GM23338 (cell line): ENCODE measurements at places on chromosomes 4 and X. TPM values are rescaled to one million over a fixed set of nuclear protein-coding genes. Genes with fewer than 3 reads are reported as not detected.
A peak's percentile ranks its signal among the peaks of the same experiment; 100 is the strongest.

DNA sequence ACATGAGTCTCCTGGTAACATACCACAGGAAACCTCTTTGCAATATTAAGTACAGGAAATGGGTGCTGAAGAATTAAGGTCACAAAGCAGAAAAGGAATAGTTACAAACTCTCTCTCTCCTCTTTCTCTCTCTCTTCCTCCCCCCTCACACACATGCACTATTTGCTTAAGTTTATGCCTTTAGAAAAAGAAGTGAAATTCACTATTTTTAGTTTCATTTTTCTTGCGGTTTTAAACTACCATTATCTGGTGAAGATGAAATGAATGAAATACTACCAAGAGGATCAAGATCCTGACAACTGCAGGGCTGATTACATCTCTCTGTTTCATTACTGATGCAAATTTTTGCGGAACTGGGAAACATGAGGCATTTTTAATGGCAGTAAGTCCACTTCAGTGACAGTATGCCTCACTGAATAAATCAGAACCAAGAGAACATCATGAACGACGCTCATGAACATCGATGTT lies 64.3 kb upstream of the FTHL17 start:
- H3K4me1 ChIP-seq, result peaks cover 13% of the 10 kb centered on the region
- no peaks in the 10 kb centered on the region for H3K36me3 ChIP-seq
- H3K27ac ChIP-seq, result peak overlapping the region; percentile 28; the same call in 1 of the 2 replicates
- DNase-seq, result no peak
- no peak overlapping the region for H3K4me3 ChIP-seq
- H3K27me3 ChIP-seq, result no peaks in the 10 kb centered on the region

DNA sequence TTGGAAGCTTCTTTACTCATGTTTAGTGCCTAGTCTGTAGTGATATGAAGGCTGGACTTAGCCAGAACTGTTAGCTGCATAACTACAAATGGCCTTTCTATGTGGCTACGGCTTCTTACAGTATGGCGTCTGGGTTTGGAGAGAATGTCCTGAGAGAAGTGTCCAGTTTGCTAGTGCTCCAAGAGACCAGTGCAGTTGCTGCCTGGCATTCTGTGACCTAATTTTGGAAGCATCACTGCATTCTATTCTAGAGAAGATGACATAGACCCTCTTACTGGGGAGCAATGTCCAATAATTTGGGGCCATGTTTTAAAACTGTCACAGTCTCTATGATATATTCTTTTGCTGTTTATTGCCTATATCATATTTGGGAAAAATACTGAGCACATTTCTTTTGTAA lies 74.2 kb downstream of the STAG2 start:
- H3K4me3 ChIP-seq, result no peak overlapping the region
- H3K4me1 ChIP-seq, result no peaks in the 10 kb centered on the region
- DNase-seq, result no peak
- H3K36me3 ChIP-seq, result no peaks in the 10 kb centered on the region

GRCh38 chr4:4397441-4397819 lies 10.5 kb downstream of the NSG1 start:
- no peaks in the 10 kb centered on the region for H3K36me3 ChIP-seq
- H3K4me1 ChIP-seq, result peaks cover 18% of the 10 kb centered on the region
- no peak overlapping the region for H3K4me3 ChIP-seq

DNA sequence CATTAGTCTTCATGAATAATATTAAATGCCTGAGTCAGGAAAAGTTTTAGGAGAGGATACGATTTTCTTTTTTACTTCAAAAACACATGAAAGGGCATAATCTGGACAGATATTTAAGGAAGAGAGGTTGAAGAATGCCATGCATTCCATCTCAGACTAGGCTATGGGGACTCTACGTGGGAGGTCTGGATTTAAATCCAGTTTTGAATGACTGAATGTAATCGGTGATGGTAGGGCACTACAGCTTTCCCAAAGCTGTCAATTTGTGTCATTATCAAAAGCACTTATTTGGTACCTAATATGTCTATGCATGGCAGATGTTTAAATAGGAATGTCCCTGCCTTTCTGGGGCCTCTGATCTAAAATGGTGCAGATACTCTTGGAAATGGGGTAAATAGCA lies 59.3 kb upstream of the RPL34 start:
- DNase-seq, result no peak
- H3K27ac ChIP-seq, result no peak overlapping the region
- H3K4me1 ChIP-seq, result no peaks in the 10 kb centered on the region; the same call in 1 of the 2 replicates
- no peak overlapping the region for H3K4me3 ChIP-seq

DNA sequence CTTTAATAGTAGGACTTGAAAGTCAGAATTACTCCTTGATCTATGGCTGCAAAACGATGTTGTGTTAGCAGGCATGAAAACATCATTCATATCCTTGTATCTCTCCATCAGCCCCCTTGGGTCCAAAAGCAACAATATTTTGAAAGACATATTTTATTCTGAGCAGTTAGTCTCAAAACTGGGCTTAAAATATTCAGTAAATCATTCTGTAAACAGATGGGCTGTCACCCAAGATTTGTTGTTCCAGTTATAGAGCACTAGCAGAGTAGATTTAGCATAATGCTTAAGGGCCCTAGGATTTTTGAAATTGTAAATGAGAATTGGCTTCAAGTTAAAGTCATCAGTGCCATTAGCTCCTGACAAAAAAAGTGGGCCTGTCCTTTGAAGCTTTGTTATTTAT lies 1565.6 kb downstream of the STIM2 start:
- H3K4me1 ChIP-seq, result no peaks in the 10 kb centered on the region
- no peak for DNase-seq
- H3K27ac ChIP-seq, result no peak overlapping the region
- H3K4me3 ChIP-seq, result no peak overlapping the region
- no peaks in the 10 kb centered on the region for H3K36me3 ChIP-seq

- peaks cover 32% of the 10 kb centered on the region for H3K4me1 ChIP-seq
- no peaks in the 10 kb centered on the region for H3K27me3 ChIP-seq
- DNase-seq, result no peak
Measured at GRCh38 chr4:153541456-153542096, 75.4 kb downstream of the TMEM131L start.

DNA sequence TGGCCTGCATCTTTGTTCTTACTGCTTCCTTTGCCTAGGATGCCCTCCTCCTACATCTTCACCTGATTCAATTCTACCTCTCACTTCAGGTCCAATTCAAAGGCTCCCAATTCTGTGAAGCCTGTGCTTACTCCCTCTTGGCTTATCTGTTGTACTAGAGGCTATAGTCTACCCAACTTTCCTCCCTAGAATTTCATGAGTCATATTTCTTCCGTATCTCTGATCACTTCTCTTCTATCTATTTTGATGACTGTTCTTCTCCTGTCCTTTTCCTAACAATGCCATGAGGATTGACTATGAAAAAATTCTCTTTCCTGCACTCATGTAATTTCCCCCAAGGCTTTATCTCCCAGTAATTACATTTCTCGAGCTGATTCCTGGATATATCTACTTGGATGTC lies 96.3 kb downstream of the PLAC1 start:
- peaks cover 11% of the 10 kb centered on the region; the same call in 1 of the 2 replicates for H3K4me1 ChIP-seq
- no peak overlapping the region for H3K27ac ChIP-seq
- H3K4me3 ChIP-seq, result no peak overlapping the region
- H3K27me3 ChIP-seq, result no peaks in the 10 kb centered on the region
- H3K36me3 ChIP-seq, result no peaks in the 10 kb centered on the region

DNA sequence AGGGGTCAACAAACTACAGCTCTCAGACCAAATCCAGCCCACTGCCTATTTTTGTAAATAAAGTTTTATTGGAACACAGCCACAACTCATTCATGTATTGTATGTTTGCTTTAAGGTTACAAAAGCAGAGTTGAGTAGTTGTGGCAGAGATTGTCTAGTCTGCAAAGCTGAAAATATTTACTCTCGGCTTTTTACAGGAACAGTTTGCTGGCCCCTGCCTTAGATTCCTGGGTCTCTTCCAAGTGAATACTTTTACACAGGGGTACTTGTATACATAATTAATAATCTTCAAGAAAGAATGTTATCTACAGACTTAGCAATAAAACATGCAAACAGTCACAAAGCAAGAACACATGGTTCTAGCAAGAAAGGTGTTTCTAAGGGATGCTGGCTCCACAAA lies 154.2 kb downstream of the AMELX start:
- H3K4me1 ChIP-seq, result no peaks in the 10 kb centered on the region
- no peak overlapping the region for H3K27ac ChIP-seq
- no peak for DNase-seq
- H3K4me3 ChIP-seq, result no peak overlapping the region

GRCh38 chr4:76546327-76546726 lies 111.3 kb downstream of the SHROOM3 start:
- H3K27ac ChIP-seq, result 0 out of 2 replicates have a peak overlapping the region, but pooled peaks have one; percentile 7
- no peak for DNase-seq
- no peaks in the 10 kb centered on the region for H3K27me3 ChIP-seq
- H3K4me1 ChIP-seq, result peaks cover 36% of the 10 kb centered on the region

DNA sequence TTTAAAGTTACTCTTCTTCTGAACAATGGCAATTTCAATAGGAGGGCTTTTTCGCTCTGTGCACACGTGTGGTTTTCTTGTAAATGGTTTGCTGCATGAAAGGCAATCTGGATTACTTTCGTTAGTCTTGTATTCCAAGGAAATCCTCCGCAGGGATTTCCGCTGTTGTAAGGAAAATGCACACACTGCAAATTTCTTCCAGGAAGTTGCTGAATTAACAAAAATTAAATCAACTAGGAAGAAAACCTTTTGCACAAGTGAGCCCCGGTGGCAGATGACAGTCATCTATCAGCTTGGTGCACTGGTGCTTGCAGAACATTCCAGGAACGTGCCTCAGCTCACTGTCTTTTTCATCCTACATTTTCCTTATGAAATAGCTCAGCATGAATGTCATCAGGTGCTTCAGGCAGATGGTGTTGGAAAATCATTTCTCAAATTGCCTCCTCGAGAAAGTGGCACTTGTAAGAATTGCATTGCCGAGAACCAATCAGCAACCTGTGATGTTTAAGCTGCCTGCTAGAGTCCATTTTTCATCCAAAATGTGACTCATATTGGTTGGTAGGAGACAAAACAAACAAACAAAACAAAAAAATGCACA lies 272.4 kb upstream of the VCX start:
- H3K27ac ChIP-seq, result no peak overlapping the region
- DNase-seq, result no peak
- H3K36me3 ChIP-seq, result no peaks in the 10 kb centered on the region

DNA sequence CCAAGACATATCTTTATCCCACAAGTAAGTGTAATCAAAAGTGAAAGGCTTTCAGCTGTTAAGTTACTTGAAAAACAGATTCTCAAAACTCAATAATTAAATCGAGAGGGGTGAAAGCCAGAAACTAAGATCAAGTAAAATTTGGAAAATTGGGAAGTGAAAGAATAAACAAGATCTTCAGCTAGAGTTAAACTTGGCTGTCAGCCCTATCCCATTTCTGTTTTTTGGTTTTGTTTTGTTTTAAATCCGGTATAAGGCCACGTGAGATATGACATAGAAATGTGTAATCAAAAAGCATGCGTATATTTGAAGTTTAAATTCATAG lies 856.8 kb downstream of the STIM2 start:
- H3K27me3 ChIP-seq, result no peaks in the 10 kb centered on the region
- no peak overlapping the region for H3K4me3 ChIP-seq
- H3K4me1 ChIP-seq, result no peaks in the 10 kb centered on the region
- H3K27ac ChIP-seq, result no peak overlapping the region
- no peaks in the 10 kb centered on the region for H3K36me3 ChIP-seq
- no peak for DNase-seq

DNA sequence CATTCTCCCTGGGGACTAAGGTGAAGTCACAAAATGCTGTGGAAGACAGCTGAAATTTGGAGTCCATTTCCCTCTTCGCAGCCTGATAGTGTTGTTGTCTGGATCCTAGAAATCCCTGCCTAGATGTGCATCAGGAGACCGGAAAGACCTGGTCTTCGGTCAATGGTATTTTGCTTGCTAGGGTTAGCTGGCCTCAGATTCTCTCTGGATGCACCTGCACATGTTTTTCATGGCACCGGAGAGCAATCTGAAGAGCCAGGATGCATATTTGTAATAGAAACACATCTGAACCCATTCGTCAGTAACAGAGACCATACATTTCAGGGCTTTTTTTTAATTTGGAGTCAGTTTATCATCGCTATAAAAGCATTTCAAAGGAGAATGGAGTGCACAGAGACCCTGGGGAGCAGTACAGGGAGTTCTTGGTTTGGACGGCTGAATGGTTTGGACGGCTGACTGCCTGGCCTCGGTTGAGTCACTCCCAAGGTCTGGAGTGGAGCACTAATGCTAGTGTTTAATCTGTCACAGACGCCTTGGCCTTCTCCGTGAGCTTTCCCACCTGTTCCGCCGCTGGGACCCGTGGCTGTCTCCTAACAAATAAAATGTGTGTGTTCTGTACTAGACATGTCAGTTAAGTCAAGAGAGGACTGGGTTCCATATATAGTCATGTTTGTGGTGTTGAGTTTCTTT lies 7.5 kb upstream of the PDLIM3 start:
- H3K27ac ChIP-seq, result no peak overlapping the region
- H3K4me3 ChIP-seq, result no peak overlapping the region
- no peak for DNase-seq
- H3K36me3 ChIP-seq, result no peaks in the 10 kb centered on the region
- no peaks in the 10 kb centered on the region; the same call in 1 of the 2 replicates for H3K27me3 ChIP-seq
- peaks cover 12% of the 10 kb centered on the region; the same call in 1 of the 2 replicates for H3K4me1 ChIP-seq

DNA sequence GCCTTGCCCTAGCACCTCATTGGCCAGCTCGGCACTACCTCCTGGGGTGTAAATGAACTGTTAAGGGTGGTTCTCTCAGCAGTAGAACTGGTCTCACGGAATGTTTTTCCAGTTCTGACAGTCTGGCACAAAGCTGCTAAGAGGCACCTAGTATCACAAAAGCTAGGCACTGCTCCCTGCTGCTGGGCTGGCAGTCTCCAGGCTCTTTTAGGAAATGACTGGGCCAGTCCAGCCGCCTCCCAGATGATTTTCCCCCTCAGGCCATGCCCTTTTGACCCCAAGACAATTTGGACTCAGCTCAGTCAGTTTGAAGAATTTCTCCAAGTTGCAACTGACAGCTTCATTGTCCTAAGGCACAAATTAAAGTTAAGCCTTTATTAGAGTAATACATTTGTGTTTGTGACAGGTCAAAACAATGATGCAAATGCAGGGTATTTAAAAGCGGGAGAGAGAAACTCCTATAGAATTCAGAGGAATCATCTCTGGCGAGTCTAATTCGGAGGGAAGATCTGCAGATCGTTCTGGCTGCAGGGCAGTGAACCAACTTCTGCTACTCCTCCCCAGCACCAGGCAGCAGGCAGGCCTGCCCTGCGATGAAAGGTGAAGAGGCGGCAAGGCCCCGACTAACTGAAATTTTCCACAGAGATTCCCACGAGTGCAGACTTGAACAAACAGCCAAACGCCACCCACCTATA lies 7.9 kb downstream of the FRMD7 start:
- DNase-seq, result no peak
- no peaks in the 10 kb centered on the region for H3K4me1 ChIP-seq

- no peaks in the 10 kb centered on the region for H3K36me3 ChIP-seq
- H3K27ac ChIP-seq, result peak overlapping the region; percentile 20; the same call in 1 of the 2 replicates
- peaks cover 16% of the 10 kb centered on the region for H3K4me1 ChIP-seq
- DNase-seq, result no peak
- no peaks in the 10 kb centered on the region for H3K27me3 ChIP-seq
Measured at GRCh38 chr4:39942507-39942906, 35.2 kb downstream of the PDS5A start.

- no peaks in the 10 kb centered on the region for H3K27me3 ChIP-seq
- H3K4me3 ChIP-seq, result no peak overlapping the region
- no peak overlapping the region for H3K27ac ChIP-seq
- H3K4me1 ChIP-seq, result peaks cover 9% of the 10 kb centered on the region; the same call in 1 of the 2 replicates
Measured at GRCh38 chrX:103737696-103738095, 27.0 kb downstream of the TMEM31 start.

GRCh38 chrX:30504309-30504708 lies 73.3 kb downstream of the TASL start:
- H3K27ac ChIP-seq, result no peak overlapping the region
- no peaks in the 10 kb centered on the region for H3K36me3 ChIP-seq
- H3K4me3 ChIP-seq, result no peak overlapping the region
- DNase-seq, result peak; percentile 24

Gene FAAH2
- polyA plus RNA-seq, result 5.3 and 10.5 TPM in 2 replicates

Gene NPY2R
- 0.16 and 0.26 TPM in 2 replicates for polyA plus RNA-seq

Gene FUNDC2
- 51.6 and 58.5 TPM in 2 replicates for polyA plus RNA-seq

Gene ATP1B4
- not detected in 2 replicates for polyA plus RNA-seq

Gene ARHGAP10
- polyA plus RNA-seq, result 4.6 and 6.3 TPM in 2 replicates
